ENCODE measurements at places on chromosomes 7 and 10.
A peak's percentile ranks its signal among the peaks of the same experiment; 100 is the strongest.

DNA sequence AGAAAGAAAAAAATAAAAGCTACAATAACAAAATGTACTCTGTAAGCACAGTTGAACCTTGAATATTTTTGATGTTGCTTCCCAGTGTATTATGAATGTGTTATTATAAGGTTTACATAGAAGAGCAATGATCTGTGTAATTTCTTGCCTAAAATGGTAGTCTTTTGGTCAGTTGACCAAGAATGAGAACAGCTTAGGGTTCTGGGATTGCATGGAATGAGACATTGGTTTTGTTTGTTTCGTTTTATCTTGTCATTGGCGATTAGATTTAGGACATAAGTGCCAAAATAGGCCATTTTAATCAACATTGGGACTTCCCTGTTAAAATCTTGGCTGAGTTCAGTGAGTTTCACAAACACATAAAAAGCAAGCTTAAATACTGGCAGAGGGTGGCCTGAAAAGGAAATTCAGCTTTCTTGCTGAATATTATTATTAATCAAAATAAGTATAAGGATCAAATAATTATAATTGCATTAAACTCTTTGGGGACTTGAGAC, 49.1 kb upstream of the GLCCI1 start:
- no peak for DNase-seq

- DNase-seq: no peak
Measured at GRCh38 chr7:92881091-92881485, 44.7 kb upstream of the CDK6 start.

GRCh38 chr10:13346283-13347042, 1.6 kb downstream of the SEPHS1 start:
- no peak for DNase-seq

DNA sequence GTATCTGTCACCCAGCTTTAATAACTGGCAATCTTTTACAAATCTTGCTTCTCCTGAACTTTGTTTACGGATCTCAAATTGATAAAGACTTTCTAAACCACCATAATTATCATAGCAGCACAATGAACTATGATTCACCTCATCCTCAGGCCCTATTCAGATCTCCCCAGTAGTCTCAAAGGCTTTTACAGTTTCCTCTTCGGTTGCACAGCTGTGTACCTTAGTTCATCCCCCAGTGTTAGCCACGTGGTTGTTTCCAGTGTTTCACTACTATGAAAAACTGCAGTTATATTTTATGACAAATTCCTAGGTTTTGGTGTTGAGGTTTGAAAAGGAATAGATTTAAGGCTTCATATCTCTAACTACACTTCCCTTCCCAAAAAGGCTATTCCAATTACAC, 24.9 kb downstream of the PAXIP1 start:
- no peak for DNase-seq

- DNase-seq: no peak
Measured at GRCh38 chr10:116774728-116775151, 32.4 kb upstream of the HSPA12A start.

GRCh38 chr7:24851786-24852185, 94.5 kb upstream of the GSDME start:
- DNase-seq: peak; percentile 41

DNA sequence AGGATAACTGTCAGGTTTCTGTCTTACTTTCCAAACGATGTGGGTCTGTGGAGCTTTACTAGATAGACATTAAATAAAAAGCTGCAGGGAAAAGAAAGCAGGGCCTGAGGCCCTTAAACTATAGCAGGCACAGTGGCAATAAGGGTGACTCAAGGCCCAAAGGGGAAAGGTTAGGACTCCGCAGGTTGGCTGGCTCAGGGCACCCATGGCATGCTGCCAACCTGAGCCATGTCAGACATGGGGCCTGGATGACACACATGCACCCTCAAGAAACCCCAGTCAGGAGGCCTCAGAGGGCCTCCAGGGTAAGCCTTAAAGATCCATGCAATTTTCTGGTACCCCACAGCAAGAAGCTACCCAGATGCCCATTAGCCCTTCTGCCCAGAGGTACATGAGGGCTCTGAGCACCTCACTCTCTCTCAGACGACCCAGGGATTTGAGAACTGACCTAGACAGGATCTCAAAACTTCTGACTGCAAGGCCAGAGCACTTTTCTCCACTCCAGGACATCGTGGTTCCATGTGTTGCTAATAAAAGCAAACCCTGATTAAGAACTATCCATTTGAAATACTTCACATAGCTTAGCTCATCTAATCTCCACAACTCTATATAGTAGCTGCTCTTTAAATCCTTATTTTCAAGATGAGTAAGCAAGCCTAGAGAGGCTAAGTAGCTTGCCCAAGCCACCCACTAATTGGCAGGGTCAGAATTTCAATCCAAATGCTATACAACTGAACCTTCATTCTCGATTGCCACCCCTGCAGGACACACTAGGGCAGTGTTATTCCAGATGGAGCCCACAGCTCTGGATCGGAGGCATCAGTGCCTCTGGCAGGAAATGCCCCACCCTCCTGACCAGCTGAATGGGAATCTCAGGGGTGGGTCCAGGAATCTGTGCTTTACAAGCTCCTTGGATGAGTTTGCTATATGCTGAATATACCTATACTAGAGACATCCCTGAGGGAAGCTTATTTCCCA, 132.5 kb upstream of the EFCAB10 start:
- no peak for DNase-seq

DNA sequence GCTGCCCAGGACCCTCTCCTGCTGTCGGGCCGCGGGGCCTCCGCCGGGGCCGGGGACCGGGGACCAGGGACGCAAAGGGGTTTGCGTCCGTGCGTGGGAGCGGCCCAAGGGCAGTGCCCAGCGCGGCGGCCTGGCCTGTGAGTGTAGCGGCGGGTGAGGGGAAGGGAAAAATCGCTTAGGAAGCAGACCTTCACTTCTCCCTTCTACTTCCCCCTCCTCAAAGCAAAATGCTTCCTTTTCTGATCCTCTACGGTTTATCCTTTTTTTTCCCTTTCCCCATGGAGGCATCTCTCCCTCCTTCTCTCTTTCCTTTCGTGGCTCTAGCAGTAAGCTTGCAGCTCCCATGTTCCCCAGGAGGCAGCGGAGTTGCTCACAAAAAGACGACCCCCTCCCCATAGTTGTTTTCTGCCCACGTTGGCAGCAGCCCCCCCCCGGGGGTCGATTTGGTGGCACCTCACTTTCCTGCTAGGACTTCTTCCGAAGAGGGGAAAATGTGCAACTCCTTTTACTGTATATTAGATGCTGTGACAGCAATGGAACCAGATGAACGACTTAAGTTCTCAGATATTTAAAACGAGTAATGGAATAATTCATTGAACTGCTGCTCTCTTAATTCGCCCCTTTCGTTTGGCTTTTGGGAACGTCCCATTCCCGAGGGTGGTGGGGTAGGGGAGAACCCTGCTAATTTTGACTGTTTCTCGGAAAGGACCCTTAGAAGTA, 724 bp downstream of the CAPZA2 start:
- no peak for DNase-seq

GRCh38 chr10:93368210-93368609, 113.9 kb downstream of the MYOF start:
- DNase-seq: no peak

GRCh38 chr10:132632091-132632561, 94.5 kb downstream of the INPP5A start:
- peak; percentile 7 for DNase-seq

DNA sequence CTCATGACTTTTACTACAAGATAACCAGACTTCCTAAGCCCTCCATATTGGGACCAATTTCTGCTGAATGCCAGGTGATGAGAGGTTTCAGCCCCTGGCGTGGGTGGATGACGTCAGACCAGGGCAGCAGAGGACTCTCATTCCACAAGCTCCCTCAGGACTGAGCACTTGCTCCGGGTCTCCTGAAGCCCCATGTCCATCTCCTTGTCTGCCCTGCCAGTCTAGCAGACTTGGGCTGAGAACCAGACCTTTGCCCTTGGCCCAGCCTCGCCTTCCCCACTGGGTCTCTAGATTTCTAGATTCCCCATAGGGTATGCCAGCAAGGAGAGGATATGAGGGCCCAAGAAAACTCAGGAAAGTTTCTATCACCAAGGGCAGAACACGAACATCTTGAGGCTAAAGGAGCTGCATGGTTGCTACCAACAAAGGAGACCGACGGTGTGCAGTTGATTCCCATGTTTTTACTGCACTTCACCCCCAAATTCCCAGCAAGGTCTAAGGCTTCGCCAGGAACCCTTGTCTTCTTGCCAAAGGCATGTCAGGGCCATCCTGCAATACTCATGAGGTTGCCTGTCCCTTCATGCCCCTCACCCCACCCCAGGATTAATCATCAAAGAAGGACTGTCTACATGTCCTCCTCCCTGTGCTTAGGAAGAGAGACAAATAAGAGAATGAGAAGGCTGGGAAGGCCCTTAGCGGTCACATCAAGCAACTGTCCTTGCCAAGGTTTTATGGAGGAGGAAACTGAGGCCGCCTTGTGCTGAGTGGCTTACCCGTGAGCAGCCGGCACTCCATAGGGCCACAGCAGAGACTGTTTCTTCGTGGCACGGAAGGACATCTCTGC, 96.5 kb upstream of the MACROH2A2 start:
- no peak for DNase-seq

- DNase-seq: peak; percentile 75
Measured at GRCh38 chr10:101067356-101068083, 5.7 kb downstream of the KAZALD1 start.

DNA sequence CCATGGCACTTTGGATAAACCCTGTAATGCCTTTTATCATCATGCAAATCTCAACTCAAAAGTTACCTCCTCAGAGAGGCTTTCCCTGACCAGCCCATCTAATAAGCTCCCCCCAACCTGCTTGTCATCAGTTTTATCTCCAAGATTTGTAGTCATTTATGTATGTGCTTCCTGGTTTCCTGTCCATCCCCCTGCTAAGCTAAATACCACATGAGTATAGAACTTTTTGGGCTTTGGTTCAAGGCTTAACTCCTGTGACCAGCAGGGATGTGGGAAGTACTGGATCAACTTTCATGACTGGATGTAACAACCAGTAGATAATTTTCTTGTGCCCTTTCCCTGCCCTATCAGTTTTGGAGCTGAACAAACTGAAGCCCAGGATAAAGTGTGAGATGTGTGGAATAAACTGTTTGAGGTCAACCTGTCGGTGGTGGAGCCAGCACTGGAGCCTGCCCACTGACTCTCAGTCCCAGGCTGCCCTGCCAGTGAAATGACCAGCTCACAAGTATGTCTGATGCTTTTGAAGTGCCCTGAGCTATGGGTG, 148.6 kb downstream of the CYP26A1 start:
- no peak for DNase-seq

GRCh38 chr10:46558392-46559185, 2.1 kb upstream of the GPRIN2 start:
- peak; percentile 13 for DNase-seq

GRCh38 chr10:63262430-63263073, 129.4 kb downstream of the NRBF2 start:
- DNase-seq: no peak

- DNase-seq: no peak
Measured at GRCh38 chr7:148049068-148049467, 541.5 kb upstream of the C7orf33 start.

DNA sequence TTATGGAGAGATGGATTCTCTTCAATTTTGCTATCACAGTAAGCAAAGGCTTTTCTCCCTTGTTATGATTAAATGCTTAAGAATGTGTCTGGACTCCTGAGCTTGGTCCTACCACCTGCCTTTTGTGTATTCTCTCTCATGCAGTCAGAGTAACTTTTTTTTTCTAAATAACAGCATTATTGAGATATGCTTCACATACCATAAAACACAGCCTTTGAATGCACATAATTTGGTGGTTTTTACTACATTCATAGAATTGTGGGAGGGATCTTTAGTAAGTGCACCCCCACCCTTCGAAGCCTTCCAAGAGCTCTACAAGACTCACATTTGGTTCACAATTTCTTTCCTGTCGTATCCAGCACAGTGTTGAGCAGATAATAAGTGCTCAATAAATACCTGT, 175.5 kb downstream of the ADAM12 start:
- no peak for DNase-seq

DNA sequence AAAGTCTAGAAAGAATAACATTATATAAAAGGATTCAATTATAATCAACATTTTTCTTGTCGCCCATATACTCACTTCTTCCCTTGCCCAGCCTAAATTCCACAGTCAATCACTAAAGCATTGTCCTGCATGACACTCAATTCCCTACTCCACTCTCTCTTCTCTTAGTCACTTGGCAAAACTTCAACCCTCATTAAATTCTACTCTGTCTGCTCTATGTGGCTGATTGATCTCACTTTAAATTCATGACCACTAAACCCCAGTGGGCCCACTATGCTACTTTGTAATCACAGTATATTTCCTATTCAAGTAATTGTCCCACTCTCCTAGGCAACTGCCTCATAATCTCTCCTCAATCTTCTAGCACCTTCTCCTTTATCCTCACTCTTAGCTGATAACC, 54.1 kb downstream of the MTERF1 start:
- no peak for DNase-seq

- DNase-seq: no peak
Measured at GRCh38 chr7:105853931-105854419, 22.4 kb downstream of the ATXN7L1 start.

DNA sequence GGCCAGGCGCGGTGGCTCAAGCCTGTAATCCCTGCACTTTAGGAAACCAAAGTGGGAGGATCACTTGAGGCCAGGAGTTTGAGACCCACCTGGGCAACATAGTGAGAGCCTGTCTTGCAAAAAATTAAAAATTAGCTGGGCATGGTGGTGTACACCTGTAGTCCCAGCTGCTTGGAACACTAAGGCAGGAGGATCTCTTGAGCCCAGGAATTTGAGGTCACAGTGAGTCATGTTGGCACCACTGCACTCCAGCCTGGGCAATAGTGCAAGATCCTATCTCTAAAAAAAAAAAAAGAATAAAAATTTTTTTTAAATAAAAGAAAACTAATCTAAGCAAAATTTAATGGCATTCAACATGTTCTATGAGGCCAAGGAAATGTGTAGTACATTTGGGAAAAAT, 44.9 kb upstream of the UBN2 start:
- DNase-seq: no peak

GRCh38 chr7:43244232-43244631, 131.8 kb downstream of the HECW1 start:
- DNase-seq: no peak

DNA sequence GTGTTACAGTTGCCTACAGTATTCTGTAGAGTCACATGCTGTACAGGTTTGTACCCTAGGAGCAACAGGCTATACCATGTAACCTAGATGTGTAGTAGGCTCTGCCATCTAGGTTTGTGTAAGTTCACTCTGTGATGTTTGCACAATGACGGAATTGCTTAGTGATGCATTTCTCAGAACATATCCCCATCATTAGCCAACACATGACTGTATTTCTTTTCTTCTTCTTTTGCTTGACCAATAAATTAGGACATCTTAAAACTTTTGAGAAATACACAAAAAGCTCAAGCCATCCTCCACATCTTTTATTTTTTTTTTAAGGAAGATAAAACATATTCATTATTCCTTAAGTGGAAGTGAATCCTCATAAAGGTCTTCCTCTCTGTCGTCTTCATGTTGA, 5.4 kb upstream of the PFKFB3 start:
- no peak for DNase-seq

GRCh38 chr10:114916653-114917052, 21.3 kb upstream of the TRUB1 start:
- no peak for DNase-seq

GRCh38 chr7:104972500-104972899, 41.5 kb upstream of the KMT2E start:
- no peak for DNase-seq

All from activated CD8-positive, alpha-beta memory T cell treated with anti-CD3 and anti-CD28 coated beads, Interleukin-2, amount 50 U/mL, for 4 hours (primary cell).